ENCODE measurements at places on chromosomes 2 and 18.

- no peak for DNase-seq
Observed at GRCh38 chr18:32884543-32884942, 111.7 kb upstream of the KLHL14 start.

DNA sequence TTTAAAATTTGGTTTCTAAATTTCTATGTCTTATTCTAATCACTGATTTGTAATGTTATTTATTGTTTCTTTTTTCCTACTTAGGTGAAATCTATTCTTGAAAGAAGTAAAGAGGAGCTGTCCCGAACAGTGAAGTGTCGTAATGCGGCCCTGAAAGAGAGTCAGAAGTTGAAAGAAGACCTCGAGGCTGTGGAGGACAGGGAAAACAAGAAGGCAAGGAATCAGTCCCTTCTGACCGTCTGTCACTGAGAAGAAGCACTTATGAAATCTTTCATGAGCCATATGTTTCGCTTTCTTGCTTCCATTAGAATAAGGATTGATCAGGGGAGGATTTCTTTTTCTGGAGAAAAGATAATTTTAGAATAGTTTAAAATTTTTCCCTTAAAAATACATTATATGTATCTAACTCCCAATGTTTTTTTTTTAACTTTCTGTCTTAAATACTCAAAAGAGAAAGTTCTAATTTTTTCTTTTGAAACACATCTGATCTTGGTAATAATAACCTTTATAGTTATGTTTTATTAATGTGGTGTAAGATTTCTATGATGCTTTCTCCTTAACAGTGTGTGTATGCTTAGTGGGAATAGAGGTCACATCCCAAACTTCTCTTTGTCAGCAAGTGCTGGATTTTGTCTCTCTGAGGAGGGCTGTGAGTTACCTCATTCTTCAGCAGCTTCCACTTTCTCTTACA, 79.0 kb downstream of the CCDC150 start:
- DNase-seq, result no peak

DNA sequence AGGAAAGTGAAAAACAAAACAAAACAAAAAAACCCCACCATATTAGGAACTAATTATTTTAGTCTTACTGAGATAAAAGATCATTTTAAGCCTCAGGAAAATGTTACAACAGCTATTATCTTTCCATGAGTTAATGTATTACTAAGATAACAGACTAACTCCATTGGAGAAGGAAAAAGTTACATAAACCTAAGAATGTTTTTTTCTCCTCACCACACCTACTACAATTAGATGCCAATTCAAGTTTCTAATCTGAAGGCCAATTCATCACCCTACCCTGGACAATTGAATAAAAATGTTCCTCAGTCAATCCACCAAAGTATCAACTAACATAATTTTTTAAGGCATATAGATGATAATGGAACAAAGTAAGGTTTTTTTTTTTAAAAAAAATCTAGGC, 10.2 kb upstream of the GFPT1 start:
- DNase-seq, result no peak

DNA sequence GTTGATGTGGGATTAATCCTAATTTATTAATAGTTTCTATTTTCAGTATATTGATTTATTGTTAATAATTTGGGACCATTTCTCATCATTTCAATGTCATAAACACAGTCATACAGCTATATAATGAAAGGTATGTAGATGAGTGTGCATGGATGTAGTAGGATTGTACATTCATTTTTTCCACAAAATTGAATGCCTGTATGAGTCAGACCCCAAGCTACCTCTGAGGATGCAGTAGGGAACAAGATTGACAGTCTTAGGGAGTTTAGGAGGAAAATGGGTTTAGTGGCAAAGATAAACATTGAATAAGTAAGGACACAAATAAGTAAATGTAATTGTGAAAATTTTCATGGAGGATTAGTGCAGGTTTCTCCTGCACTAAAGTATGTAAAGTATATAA, 14.1 kb upstream of the TMEFF2 start:
- DNase-seq, result no peak

DNA sequence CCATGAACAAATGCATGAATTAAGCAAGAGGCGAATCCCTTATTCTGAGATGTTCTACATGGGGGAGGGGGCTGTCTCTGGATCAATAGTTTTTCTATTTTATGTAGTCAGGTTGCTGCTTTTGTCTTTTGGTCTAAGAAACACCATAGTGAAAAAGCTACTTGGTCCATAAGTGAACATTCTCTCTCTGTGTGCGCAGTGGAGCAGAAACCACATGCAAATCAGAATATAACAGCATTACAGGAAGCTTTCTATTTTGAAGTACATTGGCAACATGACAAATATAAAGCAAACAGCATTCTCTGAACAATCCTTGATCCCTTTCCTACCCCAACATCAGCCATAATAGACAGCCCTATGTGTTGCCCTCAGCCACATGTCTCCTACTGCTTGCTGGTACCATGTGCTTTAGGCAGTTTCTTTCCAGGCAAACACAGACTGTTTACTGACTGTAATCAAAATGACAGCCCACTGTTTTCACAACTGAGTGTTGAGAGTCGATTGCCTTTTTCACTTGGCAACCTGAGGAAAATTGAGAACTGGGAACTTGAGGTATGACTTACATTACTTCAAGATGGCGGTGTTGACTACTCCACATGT, 10.6 kb downstream of the SCN3A start:
- DNase-seq, result peak; percentile 79
